Gastrocnemius medialis (tissue), 4 donors: ENCODE measurements at places on chromosomes 11 and 22. TPM values are rescaled to one million over a fixed set of nuclear protein-coding genes. Genes with fewer than 3 reads are reported as not detected.

The FOLH1 gene
- not detected for total RNA-seq

The CCDC15 gene
- 0.10 TPM for total RNA-seq

The ANO9 gene
- total RNA-seq = not detected

The FAM227A gene
- not detected for total RNA-seq

The USP2 gene
- 105 TPM for total RNA-seq

The BDNF gene
- not detected for total RNA-seq

The RFPL3 gene
- not detected for total RNA-seq

The MMP3 gene
- total RNA-seq = 81.7 TPM

The CSNK2A3 gene
- 0.71 TPM for total RNA-seq

The KCNK7 gene
- total RNA-seq = 0.39 TPM

The FLRT1 gene
- not detected for total RNA-seq

The SHANK3 gene
- 5.0 TPM for total RNA-seq

The FDXACB1 gene
- 0.91 TPM for total RNA-seq

The TBC1D22A gene
- 23.8 TPM for total RNA-seq

The TRIM29 gene
- total RNA-seq = 2.9 TPM

The ART5 gene
- total RNA-seq = 8.5 TPM

The FGF19 gene
- total RNA-seq = not detected

The FAM111B gene
- total RNA-seq = 0.31 TPM

The MS4A3 gene
- not detected for total RNA-seq

The CENATAC gene
- 11.9 TPM for total RNA-seq

The MS4A15 gene
- total RNA-seq = not detected

The LRRC75B gene
- total RNA-seq = 3.1 TPM

The SLC25A18 gene
- 15.2 TPM for total RNA-seq

The GNAZ gene
- 2.9 TPM for total RNA-seq

The ALG12 gene
- total RNA-seq = 9.6 TPM

The GPR83 gene
- 0.36 TPM for total RNA-seq

The TEX54 gene
- not detected for total RNA-seq

The C11orf91 gene
- total RNA-seq = not detected

The PAX6 gene
- total RNA-seq = not detected
